ENCODE measurements at places on chromosomes 4 and X.

DNA sequence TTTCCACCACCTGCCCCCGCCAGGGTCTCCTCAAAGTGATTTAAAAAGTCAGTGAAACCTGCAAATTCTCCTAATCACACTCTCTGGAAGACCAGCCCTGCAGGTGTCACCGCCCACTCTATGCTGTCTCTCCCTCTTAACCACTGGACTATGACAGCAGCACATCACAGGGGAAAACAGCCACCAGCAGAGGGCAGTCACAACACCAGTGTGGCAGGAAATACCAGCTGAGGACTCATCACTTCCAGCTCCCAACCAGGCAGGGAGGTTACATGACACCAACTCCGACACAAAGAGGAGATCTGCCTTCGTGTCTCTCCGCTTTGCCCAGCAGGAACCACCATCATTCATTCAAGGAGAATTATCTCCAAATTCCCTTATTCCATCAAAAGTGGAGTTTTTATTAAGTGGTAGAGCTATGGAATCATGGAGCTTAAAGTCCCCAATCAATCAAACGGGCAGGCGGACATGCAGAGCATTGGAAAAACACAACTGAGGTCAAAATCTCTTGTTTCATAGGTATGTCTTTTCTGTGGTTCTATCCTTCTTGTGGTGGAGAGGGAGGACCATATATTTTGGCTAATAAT is 91.3 kb downstream of the NSUN7 start:
- DNase-seq = peak; percentile 54

GRCh38 chr4:105179539-105180401 is 33.1 kb downstream of the TET2 start:
- no peak for DNase-seq

GRCh38 chr4:176583278-176583677 is 209.4 kb downstream of the VEGFC start:
- no peak for DNase-seq

GRCh38 chr4:150952167-150952845 is 62.8 kb downstream of the LRBA start:
- no peak for DNase-seq
